T-helper 17 cell (primary cell): ENCODE measurements at places on chromosomes 12 and 14.
A peak's percentile ranks its signal among the peaks of the same experiment; 100 is the strongest.

DNA sequence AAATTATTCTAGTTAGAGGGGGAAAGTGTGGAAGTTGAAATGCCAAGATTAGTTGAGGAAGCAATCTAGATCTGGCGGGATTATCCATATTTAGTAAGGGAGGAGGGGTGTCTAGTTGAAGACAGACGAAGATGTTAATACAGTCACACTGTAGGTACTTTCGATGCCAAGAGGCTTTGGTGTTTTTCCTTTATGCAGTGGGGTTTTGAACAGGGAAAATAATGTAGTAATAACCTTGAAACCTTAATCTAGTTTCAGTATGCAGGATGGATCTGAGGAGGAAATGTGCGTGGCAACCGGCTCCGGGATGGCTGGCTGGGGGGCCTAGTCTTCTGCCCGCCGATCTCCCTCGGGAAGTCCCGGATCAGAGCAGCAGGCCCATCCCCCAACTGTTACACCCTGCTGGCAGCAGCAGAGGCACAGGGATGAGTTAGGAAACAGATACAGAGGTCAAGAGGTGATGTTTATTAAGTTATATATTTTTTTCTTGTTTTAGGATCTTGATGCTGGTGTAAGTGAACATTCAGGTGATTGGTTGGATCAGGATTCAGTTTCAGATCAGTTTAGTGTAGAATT, 27.4 kb downstream of the MDM2 start:
- DNase-seq: no peak

DNA sequence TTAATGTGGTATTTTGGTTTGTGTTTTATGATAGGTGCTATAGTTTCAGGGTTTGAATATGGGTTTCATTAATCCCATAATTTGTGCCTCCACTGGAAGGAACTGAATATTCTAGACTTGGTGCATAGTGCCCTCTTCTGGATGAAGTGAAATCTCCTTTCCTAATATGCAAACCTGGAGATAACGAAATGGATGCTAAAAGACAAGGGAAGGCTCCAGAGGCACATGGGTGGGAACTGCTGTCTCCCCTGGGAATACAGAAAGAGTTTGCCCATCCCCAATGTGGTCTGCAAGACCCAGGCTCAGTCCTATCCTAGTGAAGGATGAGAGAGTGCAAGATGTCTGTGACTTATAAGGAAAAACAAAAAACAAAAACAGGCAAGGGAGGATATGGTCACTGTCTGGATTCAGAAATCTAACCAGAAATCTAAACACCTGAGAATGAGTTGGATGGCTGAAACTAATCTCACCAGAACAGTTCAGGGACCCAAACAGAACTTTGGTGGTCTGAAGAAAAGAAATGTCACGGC, 142.3 kb upstream of the TMPO start:
- DNase-seq: no peak

- DNase-seq: no peak
Observed at GRCh38 chr12:94769776-94770759, 119.7 kb upstream of the TMCC3 start.

DNA sequence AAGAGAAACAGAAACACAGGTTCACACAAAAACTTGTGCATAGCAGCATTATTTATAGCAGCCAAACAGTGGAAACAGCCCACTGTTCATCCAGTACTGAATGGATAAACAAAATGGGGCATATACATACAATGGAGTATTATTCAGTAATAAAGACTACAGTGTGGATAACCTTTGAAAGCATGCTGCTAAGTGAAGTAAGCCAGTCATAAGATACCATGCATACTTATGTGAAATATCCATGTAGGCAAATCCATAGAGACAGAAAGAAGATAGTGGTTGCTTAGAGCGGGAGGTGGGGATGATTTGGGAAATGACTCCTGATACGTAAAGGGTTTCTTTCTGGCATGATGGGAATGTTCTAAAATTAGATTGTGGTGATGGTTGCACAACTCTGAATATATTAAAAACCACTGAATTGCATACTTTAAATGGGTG, 99.4 kb downstream of the CRADD start:
- no peak for DNase-seq

DNA sequence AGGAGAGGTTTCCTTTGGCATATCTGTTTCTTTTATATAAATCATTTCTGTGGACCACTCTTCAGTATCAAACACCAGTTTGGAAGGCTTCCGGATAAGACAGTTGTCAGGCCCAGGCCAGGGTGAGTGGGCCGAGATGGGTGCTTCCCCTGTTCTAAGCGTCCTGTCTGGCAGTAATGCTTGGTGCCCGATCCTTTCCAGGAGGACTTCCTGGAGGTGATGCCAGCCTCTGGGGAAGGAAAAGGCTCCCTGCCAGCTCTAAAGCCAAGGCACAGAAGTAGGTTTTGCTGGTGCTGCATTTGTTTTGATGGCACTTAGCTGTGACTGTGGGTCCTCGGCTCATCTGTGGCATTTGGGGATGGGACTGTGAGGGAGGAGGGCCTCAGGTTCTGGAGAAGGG, 124.4 kb upstream of the RTL1 start:
- no peak for DNase-seq

GRCh38 chr12:86513226-86513625, 257.0 kb upstream of the MGAT4C start:
- DNase-seq: no peak

DNA sequence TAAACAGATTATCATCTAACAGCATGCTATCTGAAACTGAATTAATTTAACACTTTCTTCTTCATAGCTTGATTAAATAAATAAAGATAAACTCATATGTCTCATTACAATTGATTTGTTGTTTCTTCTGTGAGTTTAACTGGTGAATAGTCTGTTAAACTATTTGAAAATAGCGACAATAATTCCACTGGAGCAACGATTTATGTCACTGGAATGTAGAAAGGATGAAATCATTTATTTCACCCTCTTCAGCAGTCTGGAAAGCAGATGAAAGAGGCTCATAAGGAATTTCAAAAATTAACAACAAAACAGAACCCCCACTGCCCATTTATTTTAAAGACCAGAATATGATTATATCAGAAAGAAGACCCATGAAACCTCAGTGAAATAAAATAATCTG, 1165.1 kb upstream of the USP15 start:
- DNase-seq: no peak

DNA sequence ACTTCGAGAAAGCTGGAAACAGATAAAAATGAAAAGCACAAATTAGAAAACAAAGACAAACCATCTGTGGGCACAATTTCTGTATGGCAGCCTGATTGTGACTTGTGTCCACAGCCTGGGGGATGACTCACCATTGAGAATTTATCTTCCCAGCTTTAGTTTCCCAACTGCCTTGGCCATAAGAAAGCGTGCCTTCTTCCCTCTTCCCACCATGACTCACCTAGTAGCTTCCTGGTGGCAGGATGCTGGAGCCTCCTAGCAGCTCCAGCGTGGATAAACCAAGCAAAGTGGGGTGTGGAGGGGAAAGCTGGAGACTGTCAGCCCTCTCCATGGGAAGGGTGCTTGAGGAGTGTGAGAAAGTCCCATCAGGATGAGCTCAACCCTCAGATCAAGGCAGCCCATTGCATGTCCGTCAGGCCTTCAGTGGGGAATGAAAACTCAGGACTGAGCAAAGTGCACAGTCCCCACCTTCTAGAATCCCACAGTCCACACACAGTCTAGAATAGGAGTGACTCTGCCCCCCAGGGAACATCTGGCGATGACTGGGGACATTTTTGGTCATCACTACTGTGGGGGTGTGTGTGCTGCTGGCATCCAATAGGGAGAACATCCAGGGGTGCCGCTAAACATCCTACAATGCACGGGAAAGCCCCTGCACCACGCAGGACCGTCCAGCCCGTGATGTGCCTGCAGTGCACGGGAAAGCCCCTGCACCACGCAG, 22.4 kb upstream of the SERPINA6 start:
- no peak for DNase-seq

DNA sequence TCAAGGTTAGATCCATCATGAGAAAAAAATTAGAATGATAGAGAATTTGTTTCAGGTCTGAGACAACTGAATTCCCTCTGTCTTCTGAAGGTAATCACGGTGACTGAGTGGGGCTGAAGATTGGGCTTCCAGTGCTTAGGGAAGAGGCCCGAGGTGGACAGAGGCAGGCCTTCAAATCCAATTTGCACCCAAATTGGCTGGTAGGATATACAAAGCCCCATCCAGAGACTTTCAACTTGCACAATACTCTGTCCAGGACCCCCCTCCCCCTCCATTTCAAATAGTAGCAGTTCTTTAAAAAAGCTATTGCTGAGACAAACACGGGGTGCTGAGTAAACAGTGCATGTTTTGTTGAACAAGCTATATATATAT, 3.6 kb upstream of the FOXG1 start:
- no peak for DNase-seq

DNA sequence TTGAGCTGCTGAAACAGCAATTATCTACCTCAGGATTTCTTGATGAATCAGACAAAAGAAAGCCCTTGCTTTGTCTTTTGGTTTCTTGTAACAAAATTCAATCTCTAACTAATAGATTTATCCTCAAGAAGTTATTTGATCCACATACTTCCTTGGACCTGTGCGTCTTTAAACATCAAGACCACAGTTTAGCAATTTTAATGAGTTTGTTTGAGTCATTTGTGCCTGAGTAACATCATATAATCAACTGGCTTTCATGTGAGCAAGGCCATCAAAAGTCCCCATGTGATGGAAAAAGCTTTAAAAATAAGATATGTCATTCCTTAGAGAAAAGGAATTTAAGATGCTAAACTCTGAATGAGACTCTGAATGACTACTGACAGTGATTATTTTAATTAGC, 52.3 kb downstream of the KCNC2 start:
- no peak for DNase-seq

DNA sequence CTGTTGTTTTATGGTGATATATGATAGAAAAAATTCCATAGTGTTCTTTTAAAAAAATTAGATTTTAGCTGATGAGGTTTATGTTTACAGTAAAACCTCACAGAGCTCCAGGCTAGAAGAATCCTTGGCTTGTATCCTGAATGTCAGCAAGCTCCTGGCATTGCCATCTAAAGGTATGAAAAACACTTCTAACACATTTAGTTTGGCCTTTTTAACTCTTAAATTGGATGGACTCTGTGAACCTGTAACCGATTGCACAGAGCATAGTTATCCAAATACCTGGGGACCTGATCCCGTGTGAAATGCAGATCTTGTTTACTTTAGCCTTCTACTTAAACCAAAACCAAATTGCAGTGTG, 241.1 kb upstream of the DCN start:
- no peak for DNase-seq

DNA sequence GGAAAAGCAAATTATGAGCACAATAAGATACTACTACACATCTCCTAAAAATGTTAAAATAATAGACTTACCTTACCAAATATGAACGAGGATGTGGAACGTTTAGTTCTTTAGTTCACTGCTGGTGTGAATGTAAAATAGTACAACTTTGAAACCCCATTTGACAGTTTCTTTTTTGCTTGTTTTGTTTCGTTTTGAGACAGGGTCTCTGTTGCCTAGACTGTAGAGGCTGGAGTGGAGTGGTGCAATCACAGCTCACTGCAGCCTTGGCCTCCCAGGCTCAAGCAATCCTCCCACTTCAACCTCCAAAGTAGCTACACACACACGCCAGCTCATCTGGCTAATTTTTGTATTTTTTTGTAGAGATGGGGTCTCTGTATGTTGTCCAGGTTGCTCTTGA, 136.4 kb upstream of the FAR2 start:
- no peak for DNase-seq

DNA sequence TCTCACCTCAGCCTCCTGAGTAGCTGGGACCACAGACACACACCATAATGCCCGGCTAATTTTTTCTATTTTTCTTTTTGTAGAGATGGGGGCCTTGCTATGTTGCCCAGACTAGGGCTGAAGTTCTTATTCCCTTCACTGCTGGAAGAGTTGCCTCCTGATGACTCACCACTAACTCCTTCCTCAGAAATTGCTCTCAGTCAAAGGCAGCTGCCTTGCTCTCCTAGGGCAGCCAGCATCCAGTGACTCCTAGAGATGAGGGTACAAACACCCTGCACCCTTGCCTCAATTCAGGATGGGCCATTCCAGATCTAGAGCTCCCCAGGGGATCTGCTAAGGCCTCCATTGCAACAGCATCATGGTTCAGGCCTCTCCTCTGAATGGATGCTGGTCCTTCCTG, 54.0 kb upstream of the RASSF8 start:
- no peak for DNase-seq

- DNase-seq: no peak
Observed at GRCh38 chr14:65255029-65255545, 152.8 kb upstream of the MAX start.

DNA sequence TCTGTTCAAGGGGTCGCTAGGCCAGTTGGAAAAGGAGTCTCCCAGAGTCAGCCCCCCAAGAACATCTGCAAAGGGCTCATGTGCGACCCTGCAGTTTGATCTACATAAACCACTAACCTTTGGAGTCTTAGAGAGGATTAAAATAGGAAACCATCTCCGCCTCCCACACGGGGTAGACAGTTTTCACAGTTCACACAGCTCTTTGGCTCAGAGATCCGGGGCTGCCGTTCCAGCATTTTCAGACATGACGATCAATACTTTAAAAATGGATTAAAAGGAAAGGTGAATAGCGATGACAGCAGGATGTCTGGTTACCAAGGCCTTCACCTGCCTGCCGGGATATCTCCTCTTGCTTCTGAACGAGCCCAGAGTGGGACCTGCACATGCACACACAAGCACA, 59.8 kb upstream of the BCL11B start:
- DNase-seq: no peak

DNA sequence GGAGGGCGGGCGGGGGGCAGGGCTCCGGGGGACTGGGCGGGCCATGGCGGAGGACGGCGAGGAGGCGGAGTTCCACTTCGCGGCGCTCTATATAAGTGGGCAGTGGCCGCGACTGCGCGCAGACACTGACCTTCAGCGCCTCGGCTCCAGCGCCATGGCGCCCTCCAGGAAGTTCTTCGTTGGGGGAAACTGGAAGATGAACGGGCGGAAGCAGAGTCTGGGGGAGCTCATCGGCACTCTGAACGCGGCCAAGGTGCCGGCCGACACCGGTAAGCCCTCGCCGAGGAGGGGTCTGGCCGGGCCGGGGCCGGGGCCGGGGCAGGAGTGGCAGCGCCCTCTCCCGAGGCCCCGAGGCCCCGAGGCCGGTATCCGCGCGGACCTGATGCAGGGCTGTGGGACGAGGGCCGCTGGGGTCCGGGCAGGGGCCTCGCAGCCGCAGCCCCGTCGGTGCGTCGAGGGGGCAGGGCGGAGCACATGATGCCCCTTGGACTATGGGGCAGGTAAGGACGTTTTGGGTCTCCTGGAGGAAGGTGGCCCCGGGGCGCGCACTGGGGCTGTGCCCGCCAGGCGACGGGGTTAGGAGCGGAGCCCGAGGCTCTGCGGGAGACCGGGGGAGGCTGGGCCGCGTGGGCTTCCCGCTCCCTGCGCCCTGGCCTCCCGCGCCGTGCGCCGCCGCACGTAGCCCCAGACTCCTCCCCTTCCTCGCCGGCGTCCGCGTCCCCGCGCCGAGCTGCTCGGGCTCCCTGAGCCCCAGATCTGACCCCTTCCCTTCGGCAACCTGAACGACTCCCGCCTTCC, at the start of gene TPI1:
TSS of gene TPI1 (plus strand) at position 119 of the 798 bp plus-strand sequence. CDS start at position 155, 36 bp downstream.
- DNase-seq: peak; percentile 77

GRCh38 chr14:25034803-25035681, 14.9 kb downstream of the STXBP6 start:
- DNase-seq: no peak

GRCh38 chr12:95551913-95552516, 739 bp upstream of the USP44 start:
- no peak for DNase-seq
